Aorta (tissue), 5 donors: ENCODE measurements at places on chromosomes 3 and 15. TPM values are rescaled to one million over a fixed set of nuclear protein-coding genes. Genes with fewer than 3 reads are reported as not detected.

TBC1D2B gene
- total RNA-seq = 109 TPM

PIGBOS1 gene
- total RNA-seq = 14.5 TPM

FEZF2 gene
- not detected for total RNA-seq

TRIM71 gene
- total RNA-seq = not detected

FNDC3B gene
- 239 TPM for total RNA-seq

UBAP1L gene
- total RNA-seq = 5.4 TPM

ADCY5 gene
- 65.5 TPM for total RNA-seq

GP5 gene
- total RNA-seq = 0.19 TPM

SYNPR gene
- total RNA-seq = not detected

GOLGA8M gene
- 4.3 TPM for total RNA-seq

DNA sequence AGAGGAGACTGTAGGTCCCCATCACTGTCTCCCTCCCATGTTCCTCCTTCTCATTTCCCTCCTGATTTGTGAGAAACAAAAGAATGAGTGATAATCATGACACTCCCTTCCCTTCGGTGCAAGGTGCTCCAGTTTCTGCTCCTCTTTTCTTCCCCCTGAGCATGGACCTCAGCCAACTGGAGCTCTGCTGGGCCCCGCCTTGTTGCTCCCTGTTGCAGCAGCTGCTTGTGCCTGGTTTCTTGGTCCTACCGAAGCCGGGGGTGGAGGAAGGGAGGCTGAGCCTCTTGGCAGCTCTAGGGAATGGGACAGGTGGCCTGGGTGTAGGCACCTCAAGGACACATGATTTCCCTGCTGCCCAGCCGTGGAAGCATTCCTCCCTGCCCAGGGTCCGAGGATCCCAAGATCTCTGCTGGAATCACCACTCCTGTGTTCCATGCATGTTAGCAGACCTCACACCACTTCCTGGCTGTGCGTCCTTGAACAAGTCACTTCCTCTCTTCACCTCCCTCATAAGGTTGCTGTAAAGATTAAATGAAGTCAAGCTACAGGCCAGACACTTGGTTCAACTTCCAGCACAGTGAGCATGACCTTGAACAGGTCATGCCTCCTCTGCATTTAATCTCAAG is 131.6 kb upstream of the ABHD17C start:
- no peak for DNase-seq

GRCh38 chr3:156483961-156484787 is 70.7 kb downstream of the SSR3 start:
- no peak for DNase-seq

DNA sequence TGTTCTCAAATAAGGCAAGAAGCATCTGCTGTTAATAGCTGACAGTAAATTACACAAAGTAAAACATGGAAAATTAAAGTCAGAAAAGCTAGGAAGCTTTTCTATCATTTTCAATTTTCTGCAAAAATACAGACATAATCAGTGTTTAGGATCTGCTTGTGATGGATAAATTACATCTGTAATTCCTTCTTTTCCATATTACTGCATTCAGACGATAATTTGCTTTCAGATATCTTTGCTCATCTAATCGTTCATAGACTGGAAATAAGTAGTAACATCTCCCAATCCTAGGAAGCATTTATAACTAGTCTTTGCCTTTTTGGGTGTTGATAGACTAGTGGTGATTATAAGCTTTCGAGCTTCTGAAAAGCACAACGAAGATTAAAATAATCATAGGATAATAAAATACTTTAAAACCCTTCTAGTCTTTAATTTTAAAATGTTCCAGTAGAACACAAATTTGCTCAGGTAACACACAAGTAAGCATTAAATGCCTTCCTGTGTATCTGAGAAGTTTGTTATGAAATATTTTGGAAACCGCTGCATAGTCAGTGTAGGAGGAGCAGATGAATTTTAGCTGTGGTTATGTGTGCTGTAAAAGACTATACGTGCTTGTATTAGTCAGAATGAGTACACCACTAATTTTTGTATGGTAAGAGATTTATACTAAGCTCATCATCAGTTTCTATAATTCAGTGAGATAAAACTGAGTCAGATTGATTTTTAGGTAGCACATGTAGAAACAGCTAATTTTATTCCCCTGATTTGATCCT is 41.0 kb downstream of the MBNL1 start:
- no peak for DNase-seq

- DNase-seq = no peak
These were observed 8.5 kb downstream of the ERC2 start for GRCh38 chr3:56459719-56460118.

GRCh38 chr3:129890125-129890524 is 3.4 kb downstream of the TMCC1 start:
- no peak for DNase-seq

- DNase-seq = no peak
These were observed 722.3 kb upstream of the LMCD1 start for GRCh38 chr3:7779331-7779730.

GRCh38 chr15:68418611-68419161 is 13.3 kb downstream of the ITGA11 start:
- no peak for DNase-seq

GRCh38 chr3:130459944-130460343 is 57.0 kb upstream of the COL6A6 start:
- no peak for DNase-seq

DNA sequence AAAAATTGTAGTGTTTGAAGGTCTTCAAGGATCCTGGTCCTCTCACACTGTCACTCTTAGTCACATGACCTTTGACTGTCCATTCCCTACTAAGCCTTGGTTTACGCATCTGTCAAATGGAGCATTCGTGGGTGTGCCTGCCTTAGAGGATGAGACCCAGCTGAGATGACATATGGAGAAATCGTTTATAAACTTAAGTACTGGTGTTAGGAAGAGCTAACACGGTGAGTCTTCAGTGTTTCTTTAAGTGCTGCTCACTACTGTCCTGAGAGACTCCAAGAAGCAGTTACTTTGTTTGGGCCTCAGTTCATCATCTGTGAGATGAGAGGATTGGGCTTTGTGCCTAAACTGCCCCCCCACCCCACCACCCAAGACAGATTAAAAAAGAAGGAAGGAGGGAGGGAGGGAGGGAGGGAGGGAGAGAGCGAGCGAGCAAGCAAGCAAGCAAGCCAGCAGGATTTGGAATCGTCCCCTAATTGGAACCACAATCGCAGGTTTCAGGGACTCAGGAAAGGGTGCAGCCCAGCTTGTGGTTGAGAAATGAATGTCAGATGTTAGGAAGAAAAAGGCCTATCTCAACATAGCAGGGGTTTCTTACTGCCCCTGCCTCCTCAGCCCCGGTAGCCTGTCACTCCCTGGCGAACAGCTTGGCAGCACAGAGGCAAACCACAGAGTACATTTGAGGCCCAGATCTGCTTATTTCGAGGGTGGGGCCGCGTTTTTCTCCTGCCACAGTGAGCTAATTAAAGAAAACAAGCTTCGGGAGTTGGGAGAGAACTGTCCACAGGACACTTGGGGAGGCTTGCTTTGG is 32.7 kb downstream of the SMAD3 start:
- DNase-seq = peak; percentile 77

DNA sequence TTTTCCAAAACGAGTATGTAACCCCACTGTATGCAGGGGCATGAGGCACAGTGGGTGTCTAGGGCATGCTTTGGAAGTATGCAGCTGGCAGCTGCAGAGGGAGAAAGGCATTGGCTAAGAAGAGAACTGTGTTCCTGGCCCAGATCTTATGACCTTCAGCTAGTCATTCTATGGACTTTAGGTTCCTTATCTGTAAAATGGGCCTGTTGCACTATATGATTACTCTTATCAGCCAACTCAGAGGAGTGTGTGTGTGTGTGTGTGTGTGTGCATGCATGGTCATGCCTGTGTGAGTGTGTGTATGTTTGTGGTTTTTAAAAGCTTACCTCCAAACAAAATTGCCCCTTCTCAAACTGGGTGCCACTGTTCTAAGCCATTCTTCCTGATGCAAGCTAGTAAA is 27.4 kb upstream of the CHST2 start:
- no peak for DNase-seq

- no peak for DNase-seq
These were observed 3.1 kb downstream of the FAM107A start for GRCh38 chr3:58574106-58574505.

GRCh38 chr3:142962520-142963233 is 797 bp downstream of the PAQR9 start:
- DNase-seq = peak; percentile 47

DNA sequence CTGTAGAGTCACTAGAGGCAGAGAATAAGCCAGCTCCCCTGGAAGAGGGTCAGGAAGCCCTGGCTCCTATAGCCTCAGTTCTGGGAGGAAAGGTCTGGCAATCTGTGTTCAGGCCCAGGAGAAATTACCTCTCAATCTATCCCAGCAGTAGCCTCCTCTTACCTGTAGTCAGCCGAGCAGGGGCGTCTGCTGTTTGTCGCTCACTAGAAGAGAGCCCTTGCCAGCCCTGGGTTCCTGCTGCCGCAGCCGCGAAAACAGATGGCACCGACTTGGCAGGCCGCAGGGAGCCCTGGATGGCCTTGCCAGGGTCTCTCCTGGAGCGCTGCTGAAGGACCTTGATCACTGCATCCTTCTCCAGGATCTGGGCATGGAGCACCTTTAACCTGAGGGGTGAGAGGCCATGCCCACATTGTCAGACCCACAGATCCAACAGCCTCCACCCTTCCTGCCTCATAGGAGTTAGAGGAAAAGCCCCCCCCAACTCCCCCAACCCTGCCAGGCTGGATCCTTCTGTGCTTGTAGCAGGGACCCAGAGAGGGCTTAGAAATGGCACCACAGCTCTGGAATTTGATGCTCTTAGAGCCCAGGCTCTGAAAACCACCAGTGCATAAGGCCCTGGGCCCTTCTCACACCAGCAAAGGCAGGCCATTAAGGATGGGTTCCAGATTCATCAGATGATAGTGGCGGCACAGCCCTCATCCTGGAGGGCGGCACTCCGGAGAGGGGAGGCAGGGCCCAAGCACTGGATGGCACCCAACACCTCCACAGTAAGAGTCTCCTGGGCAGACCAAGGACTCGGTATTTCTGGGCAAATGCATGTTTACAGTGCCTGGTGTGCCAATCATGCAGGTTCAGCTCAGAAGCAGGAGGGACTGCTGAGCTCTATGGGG is 14.9 kb downstream of the AMOTL2 start:
- peak; percentile 73 for DNase-seq

- no peak for DNase-seq
These were observed 147.8 kb upstream of the TGFBR2 start for GRCh38 chr3:30458376-30459171.

- DNase-seq = no peak
These were observed 265.1 kb downstream of the NFKBIZ start for GRCh38 chr3:102114264-102114979.

- DNase-seq = no peak
These were observed 140.4 kb upstream of the MBNL1 start for GRCh38 chr3:152128356-152128755.

DNA sequence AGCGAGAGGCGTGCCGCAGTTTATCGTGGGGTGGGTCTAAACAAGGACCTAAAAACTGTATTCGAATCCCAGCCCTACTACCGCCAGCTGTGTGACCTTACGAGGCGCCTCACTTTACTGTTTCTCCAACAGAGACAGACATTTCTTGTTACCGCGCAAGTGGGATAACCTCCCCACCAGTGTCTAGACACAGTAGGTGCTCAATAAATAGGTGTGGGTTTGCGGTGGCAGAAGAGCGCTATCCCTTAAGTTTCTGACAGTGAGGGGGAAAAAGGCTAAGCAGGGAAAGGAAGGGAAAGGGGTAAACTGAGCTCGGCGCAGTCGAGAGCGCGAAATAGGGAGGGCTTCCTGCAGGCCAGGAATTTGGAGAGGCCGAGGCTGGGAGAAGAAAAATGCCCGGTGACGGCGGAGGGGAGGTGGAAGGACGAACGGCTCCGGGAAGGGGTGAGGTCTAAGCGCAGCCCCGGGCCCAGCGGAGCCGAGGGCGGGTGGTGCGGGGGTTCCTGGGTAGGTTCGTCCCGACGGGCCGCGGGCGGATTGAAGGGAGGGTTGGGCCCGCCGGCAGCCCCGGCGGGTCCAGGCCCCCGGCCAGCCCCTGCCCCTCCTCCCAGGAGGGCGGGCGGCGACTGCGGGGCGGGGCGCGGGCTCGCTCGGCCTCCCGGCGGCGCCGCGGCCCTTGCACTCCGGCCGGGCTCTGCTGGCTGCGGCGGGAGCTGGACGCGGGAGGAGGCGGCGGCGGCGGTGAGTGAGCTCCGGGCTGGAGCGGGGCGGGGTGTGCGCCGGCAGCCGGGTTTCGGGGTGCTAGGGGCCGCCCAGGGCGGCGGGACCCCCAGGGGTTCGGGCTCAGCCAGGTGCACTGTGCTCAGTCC is at the start of gene CGNL1:
CGNL1 (plus strand) TSS at position 679 of the 869 bp plus-strand sequence. CDS start 61,495 bp downstream, outside the sequence.
- DNase-seq = peak; percentile 62

GRCh38 chr3:107660306-107660976 is 137.7 kb downstream of the BBX start:
- no peak for DNase-seq

DNA sequence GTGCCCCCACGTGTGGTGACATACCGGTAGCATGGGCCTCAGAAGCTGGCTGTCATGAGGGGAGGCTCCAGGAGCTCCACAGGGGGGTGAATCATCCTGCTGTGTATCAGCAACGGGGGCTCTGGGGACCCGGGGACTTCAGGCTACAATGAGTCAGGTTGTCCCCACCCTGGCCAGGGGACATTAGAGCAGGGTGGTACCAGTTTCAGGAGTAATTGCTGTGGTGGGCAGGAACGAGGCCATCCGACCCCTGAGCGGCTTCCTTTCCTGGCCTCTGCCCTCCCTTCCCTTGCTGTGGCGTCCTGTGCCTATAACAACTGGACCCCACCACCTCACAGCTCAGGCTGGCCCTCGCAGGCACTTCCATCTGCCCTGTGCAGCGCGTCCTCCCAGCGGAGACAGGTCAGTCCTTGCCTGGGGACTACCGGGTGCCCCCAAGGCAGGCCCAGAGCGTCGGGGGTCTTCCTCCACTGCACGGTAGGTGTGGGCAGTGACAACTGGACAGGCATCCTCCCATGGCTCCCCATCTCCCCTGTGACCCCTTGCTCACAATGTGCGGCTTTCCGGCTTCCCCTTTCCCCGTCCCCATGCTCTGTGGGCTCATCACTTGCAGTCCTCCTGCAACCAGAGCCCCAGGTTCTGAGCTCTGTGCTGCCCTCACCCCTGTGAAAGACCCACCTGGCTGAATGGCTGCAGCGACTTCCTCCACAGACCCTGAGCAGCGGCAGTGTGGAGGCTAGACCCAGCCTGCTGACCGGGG is 57.0 kb downstream of the KLF15 start:
- no peak for DNase-seq
